Mononuclear cell (primary cell): ENCODE measurements at places on chromosomes 11 and 22. TPM values are rescaled to one million over a fixed set of nuclear protein-coding genes. Genes with fewer than 3 reads are reported as not detected.

The CHRDL2 gene
- total RNA-seq: not detected

The MMP12 gene
- total RNA-seq: not detected

The OR51B2 gene
- not detected for total RNA-seq

The ACTN3 gene
- not detected for total RNA-seq

The GUCY1A2 gene
- under 0.01 TPM for total RNA-seq

The SHANK3 gene
- under 0.01 TPM for total RNA-seq

The SULT4A1 gene
- total RNA-seq: not detected

The KRTAP5-1 gene
- not detected for total RNA-seq

The MMP8 gene
- total RNA-seq: 0.10 TPM

The TSPO gene
- 217 TPM for total RNA-seq

The NCAM1 gene
- total RNA-seq: 9.6 TPM

The ST13 gene
- 152 TPM for total RNA-seq

The MIOX gene
- total RNA-seq: not detected

The OR51E1 gene
- not detected for total RNA-seq

The KRTAP5-10 gene
- total RNA-seq: not detected

The IRAG1 gene
- 0.52 TPM for total RNA-seq

The RFPL2 gene
- total RNA-seq: 0.10 TPM

The ARHGAP8 gene
- 5.4 TPM for total RNA-seq

The UPB1 gene
- total RNA-seq: 3.6 TPM

The OR56A4 gene
- not detected for total RNA-seq
